ENCODE measurements at places on chromosomes 12 and 14.

GRCh38 chr14:79630288-79630960 is 580.9 kb downstream of the DIO2 start:
- no peak for DNase-seq

DNA sequence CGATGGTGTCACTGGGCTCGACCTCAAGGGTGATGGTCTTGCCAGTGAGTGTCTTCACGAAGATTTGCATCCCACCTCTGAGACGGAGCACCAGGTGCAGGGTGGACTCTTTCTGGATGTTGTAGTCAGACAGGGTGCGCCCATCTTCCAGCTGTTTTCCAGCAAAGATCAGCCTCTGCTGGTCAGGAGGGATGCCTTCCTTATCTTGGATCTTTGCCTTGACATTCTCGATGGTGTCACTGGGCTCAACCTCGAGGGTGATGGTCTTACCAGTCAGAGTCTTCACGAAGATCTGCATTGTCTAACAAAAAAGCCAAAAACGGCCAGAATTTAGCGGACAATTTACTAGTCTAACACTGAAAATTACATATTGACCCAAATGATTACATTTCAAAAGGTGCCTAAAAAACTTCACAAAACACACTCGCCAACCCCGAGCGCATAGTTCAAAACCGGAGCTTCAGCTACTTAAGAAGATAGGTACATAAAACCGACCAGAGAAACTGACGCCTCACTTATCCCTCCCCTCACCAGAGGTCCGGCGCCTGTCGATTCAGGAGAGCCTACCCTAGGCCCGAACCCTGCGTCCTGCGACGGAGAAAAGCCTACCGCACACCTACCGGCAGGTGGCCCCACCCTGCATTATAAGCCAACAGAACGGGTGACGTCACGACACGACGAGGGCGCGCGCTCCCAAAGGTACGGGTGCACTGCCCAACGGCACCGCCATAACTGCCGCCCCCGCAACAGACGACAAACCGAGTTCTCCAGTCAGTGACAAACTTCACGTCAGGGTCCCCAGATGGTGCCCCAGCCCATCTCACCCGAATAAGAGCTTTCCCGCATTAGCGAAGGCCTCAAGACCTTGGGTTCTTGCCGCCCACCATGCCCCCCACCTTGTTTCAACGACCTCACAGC is 717 bp downstream of the UBC start:
- peak; percentile 96 for DNase-seq

DNA sequence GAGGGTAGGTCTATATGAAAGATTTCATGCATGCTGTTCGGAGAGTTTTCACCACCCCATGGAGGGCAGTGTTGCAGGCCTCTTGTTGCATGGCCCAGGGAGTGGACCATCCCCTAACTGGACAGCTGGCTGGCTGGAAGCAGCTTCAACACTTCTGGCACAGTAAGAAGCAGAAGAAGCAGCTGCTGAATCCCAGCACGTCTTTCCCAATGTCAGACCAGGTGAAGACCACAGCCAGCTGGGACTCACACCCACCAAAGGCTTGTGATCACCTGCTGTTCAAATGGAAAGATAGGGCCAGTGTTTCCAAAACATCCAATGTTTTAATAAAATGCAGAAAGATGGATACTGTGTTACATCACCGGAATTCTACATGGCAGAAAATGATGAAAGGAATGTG is 1423.6 kb downstream of the AACS start:
- no peak for DNase-seq

DNA sequence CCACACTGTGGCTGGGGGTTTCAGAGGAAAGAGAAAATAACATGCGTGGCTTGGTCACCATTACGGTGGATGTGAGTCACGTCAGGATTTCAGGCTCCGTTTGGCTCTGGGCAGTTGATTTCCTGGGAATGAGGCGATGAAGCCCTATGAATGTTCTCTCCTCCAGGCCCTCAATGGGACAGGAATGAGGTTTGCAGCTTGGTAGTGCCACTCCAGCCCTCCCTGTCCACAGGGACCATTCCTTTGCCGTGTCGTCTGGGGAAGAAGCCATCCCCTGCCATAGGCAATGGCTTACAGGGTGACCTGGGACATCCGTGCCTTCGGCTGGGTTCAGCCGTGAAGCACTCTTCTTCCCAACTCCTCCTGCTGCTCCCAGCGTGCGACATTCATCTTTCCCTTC is 95.0 kb downstream of the FBXL14 start:
- DNase-seq = no peak

DNA sequence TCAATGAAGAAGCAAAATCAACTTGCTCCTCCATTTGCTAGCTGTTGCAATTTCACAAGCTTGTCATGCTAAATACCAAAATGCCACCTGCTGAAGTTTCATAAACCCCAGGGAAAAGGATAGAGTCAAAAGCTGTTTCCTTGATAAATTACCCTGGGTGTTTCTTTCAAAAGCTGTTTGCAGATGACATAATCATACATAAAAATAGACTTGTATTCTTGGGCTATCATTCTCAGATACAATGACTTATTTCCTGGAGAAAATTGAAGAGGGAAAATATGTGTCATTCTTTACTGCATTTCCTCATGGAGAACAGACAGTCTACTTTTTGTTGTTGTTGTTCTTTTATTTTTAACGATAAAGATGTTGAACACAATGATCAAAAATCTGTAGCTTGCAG is 119.2 kb downstream of the GALC start:
- no peak for DNase-seq
